Pulmonary artery endothelial cell (primary cell): ENCODE measurements at places on chromosomes 12 and 14. TPM values are rescaled to one million over a fixed set of nuclear protein-coding genes. Genes with fewer than 3 reads are reported as not detected.

FGF6 gene
- not detected in 2 replicates for total RNA-seq

CLEC4C gene
- total RNA-seq = not detected in 2 replicates

RNASE3 gene
- total RNA-seq = not detected in 2 replicates

OR4E2 gene
- not detected in 2 replicates for total RNA-seq

RNF212B gene
- total RNA-seq = not detected in 2 replicates

DLK1 gene
- not detected in 2 replicates for total RNA-seq

DPY19L2 gene
- total RNA-seq = 0.20 and 2.2 TPM in 2 replicates

SLC4A8 gene
- total RNA-seq = 3.7 and 5.1 TPM in 2 replicates

PLXNC1 gene
- total RNA-seq = 0.53 and 0.71 TPM in 2 replicates

LUM gene
- total RNA-seq = 0.07 and 0.46 TPM in 2 replicates

CD163L1 gene
- total RNA-seq = 1.3 and 2.0 TPM in 2 replicates

PTHLH gene
- 3.0 and 3.4 TPM in 2 replicates for total RNA-seq

ATP5MC2 gene
- 103 and 144 TPM in 2 replicates for total RNA-seq

GRCh38 chr12:94305130-94305957 lies 154.3 kb downstream of the CEP83 start:
- DNase-seq = no peak

- no peak for DNase-seq
Measured at GRCh38 chr12:26566186-26566585, 266.8 kb downstream of the ITPR2 start.

DNA sequence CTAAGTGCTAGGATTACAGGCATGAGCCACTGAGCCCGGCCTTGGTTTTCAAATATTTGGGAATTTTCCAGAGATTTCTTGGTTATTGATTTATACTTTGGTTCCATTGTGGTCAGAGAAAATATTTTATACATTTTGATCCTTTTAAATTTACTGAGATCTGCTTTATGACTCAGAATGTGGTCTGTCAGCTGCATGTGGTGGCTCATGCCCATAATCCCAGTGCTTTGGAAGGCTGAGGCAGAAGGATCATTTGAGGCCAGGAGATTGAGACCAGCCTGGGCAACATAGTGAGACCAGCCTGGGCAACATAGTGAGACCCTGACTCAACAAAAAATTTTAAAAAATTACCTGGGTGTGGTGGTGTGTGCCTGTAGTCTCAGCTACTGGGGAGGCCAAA lies 49.8 kb downstream of the ADCK1 start:
- DNase-seq = no peak

DNA sequence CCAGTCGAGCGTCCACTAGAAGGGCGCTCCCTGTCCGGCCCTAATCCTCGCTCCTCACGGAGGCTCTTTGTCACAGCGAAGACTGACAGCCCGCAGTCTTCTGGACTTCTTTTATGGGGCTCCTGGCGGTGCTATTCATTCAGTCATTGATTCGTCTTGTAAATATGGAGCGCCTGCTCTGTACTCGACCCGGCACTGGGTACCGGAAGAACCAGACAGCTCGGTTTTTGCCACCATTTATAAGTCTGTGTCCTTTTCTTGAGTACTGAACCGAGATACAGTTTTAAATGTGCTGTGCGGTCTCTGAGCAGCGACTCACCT lies 570 bp downstream of the DMAC2L start:
- DNase-seq = no peak

GRCh38 chr14:58724702-58725101 lies 86.9 kb downstream of the DACT1 start:
- no peak for DNase-seq

- no peak for DNase-seq
Measured at GRCh38 chr14:54252072-54252730, 144.6 kb upstream of the CDKN3 start.

- no peak for DNase-seq
Measured at GRCh38 chr14:32698831-32699230, 239.8 kb upstream of the NPAS3 start.

GRCh38 chr12:1504895-1505311 lies 89.5 kb downstream of the FBXL14 start:
- no peak for DNase-seq

DNA sequence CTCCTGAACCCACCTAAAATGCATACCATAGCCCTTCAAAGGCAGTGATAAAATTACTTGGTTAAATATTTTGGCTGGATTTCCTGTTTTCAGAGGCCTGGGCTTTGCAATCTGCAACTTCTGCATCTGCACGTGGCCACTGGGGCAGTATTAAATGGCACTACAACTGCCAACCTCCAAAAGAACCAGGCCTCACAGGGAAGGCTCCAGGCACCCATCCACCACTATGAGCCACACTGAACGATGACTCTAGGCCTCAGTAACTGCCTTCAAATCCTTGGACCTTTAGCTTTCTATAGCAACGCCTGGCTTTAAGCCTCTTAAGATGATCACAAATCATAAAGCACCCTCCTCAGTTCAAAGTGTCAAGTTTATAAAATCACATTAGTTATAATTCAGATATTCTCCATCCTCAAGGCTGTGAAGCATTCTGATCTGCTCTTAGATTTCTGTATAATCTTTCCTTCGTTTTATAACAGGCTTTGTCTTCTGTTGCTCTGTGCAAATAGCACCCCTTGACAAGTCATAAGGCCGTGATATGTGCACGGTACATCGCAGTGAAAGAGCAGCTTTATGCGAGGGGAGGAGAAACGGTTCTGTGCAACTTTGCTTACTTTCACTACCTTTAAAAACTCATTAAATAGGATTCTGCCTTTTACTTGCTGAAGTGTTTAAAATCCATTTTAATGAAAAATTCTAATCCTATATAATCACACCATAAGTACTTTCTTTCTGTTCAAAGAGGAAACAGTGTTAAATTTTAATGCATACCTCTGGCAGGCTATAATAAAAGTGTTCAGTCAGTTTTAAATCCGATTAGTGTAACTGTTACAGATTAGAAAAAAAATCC lies 196.4 kb upstream of the G2E3 start:
- DNase-seq = no peak

GRCh38 chr12:131860472-131861260 lies 32.5 kb downstream of the MMP17 start:
- DNase-seq = no peak

DNA sequence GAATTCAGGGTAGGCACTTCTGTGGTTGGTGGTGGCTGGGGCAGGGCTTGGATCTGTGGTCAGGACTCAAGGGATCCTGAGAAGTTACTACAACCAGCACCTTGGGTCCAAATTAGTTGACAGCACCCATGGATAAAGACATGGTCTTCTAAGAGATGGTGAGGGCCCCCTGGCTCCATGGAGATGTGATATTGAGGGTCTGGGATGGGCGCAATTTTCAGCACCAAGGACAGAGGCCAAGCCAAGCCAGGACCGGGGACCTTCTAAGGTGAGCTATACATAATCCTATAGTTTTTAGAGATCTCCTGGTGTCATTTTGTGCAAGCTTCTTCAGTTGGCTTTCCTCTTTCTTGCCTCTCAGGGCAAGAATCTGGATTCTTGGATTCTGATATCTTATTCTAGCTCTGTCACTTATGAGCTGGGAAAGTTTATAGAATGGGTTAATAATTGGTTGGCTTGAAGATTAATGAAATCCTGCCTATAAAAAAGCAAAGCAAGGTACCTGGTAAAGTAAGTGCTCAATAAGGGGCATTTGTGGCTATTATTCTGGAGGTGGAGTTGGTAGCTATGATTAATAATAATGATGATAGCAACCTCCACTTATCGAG lies 130.1 kb upstream of the LHX5 start:
- no peak for DNase-seq

GRCh38 chr12:83121897-83122622 lies 435.4 kb downstream of the TMTC2 start:
- DNase-seq = no peak

- no peak for DNase-seq
Measured at GRCh38 chr12:19759227-19759626, 319.9 kb downstream of the AEBP2 start.

- no peak for DNase-seq
Measured at GRCh38 chr14:61219673-61220072, 61.5 kb downstream of the TMEM30B start.

GRCh38 chr14:61620130-61620946 lies 75.0 kb upstream of the HIF1A start:
- DNase-seq = no peak

DNA sequence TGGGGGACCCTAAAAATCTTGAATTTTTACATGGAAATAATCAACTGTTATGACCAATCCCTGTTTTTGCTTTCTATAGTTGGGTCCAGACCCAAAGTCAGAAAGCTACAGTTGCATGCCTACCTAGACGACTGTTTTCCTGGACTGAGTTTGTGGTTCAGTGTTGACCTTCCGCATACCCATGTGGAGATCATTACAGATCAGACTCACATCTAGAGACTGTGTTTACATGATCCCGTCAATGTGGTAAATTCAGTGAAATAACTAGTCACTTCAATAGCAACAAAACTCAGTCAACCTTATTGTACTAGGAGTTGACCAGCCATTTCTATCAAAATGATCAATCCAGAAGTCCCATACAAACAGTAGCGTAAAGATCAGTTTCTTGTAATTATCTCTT lies 257.6 kb downstream of the EGLN3 start:
- DNase-seq = no peak

DNA sequence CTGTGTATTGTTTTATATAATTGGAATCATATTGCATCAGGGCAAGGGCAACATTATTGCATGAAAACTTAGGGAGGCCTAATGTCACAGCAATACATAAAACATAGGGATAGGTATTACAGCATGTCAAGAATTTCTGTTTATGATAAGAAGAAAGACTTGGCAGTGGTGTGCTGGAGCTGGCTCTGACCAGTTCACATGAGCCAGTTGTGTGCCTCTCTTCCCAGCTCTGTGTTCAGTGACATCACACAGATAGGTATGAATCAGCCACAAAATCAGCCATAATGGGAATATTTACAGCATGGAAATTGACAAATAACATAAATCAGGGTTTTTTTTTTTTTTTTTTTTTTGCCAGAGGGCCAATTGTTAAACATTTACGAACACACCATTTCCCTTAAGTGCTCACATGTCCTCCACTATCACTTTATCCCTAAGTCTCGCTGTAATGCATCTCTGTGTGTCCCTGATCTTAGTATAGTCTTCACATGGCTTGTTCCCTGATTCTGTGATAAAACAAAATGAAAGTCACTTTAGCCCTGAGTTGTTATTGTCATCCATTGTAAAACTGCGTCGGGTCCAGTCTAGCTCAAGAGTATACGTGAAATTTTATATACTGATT lies 31.9 kb upstream of the ACSM4 start:
- no peak for DNase-seq

- no peak for DNase-seq
Measured at GRCh38 chr12:18400186-18400585, 138.9 kb downstream of the PIK3C2G start.

- DNase-seq = no peak
Measured at GRCh38 chr12:104345234-104346066, 41.9 kb downstream of the EID3 start.

- no peak for DNase-seq
Measured at GRCh38 chr14:104091061-104091926, 5.8 kb downstream of the ASPG start.

DNA sequence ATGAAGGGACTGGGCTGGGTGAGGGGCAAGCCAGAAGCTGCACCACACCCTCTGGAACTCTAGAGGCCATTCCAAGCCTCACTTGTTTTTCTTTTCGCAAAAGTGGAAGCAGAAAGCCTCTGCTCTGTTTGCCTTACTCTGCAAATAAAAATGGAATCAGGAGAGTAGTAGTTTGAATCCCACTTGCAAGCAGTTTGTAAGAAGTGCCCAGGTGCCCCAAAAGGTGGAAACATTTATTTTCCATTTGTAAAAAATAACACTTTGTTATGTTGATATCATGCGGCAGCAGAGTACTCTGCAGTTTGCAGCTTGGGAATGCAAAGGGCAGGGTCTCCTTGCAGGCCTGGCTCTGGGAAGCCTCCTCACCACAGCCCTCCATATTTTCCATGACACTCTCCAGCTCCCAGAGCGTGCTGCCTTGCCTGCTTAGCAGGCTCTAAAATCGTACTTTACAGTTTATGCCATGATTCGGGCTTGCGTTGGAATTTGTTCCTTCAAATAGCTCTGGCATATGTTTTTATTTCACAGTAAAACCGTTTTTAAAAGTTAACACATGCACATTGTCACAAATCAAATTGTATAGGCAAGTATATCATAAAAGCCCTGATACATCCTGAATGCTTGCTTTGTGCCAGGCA lies 20.0 kb downstream of the TUNAR start:
- no peak for DNase-seq

GRCh38 chr12:57713209-57713608 lies 19.3 kb downstream of the OS9 start:
- DNase-seq = no peak

DNA sequence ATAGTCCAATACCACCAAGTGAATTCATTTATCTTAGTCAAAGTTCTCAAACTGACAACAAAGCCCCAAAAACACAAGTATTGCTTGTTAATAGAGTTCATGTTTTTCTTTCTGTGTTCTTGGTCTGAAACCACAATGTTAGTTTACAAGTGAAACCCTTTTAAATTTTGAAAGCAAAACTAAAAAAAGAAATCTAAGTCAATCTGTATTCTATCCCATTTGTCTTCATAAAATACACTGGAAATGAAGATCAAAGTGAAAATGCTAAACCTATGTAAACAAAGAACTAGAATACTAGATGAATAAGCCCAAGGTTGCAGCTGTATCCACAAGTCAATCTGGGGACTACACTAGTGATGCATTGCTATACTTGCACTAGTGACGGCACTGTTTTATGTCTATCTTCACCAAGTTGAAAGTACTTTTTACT lies 10.4 kb downstream of the MAP4K5 start:
- no peak for DNase-seq

DNA sequence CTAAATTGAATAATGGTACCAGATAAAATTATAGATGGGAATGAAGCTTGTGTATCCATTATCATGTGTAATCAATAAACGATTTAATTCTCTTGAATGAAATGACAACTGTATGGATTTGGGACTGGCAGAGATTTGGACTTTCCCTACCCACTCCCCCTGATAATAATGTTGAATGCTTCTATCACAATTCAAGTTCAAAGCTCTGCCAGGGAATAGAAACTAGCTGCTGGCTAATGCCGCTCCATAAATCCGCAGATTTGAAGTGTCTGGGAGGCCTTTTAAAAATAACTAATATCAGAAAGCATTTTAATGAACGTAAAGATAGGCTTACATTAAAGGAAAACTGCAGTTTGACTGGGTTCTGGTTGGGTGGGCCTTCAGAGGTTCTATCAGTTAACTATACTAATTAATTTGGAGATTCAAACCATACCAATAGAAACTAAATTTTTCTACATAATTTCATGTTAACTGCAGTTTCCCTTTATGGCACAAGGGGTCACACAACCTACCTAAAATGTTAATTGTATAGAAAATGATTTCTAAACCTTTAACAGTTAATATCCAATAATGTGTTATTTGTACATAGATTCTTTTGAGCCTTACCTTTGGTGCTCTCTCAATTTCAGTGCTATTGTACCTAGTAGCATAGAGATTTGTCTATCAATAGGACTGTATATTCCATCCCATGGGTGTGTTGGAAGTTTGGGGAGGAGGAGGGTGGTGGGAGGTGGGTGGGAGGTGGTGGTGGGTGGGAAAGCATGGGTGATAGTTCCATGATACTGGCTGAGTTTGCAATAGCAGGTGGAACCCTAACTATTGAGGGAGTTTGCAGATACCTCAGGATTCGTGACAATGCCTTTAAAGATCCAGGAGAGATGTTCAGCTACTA lies 4.9 kb downstream of the HNRNPA1 start:
- no peak for DNase-seq

GRCh38 chr12:3223601-3224529 lies 146.7 kb downstream of the TSPAN9 start:
- DNase-seq = no peak

- no peak for DNase-seq
Measured at GRCh38 chr14:23512156-23512555, 39.4 kb downstream of the ZFHX2 start.
